ENCODE measurements at places on chromosomes 5 and 9.

- DNase-seq = no peak
Measured at GRCh38 chr5:135005076-135005475, 29.0 kb downstream of the PITX1 start.

DNA sequence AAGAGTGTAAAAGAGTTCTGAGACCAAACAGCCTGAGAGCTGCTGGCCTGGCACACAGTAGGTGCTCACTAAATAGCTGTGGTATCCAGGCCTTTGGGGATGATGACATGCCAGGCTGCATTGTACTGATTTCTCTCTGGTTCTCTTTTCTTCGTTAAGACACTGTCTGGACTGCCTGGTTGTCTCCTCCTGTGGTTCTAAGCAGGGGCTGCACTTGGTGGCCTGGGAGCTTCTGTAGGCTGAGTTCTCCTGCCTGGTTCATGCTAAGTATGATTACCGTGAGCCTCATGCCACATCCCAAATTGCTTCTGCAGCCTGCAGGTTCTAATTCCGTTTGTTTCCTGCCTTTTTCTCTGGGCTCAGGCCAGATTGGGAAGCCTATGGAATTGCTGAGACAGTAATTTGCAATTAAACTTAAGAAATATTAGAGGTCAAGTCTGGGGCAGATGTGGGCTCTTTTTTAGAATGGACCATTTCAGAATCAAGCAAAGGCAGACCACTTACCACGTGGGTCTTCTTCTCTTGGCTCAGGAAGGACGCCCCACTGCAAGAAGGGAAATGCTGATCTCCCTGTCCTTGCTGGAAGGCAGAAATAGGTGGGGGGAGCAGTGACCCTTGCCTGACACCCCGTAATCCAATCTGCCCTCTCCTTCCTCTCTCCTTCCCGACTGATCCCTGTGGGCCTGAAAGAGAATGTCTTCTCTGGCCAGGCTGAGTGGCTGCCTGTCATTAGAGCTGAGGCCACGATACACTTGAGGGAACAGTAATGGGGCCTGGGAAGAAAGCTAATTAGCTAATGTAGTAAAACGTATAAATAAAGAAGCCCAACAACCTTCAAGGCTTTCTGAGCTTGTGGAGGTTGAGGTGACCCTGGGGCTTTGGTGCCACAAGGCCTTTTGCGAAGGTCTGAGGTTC lies 21.9 kb upstream of the BOD1 start:
- no peak for DNase-seq

DNA sequence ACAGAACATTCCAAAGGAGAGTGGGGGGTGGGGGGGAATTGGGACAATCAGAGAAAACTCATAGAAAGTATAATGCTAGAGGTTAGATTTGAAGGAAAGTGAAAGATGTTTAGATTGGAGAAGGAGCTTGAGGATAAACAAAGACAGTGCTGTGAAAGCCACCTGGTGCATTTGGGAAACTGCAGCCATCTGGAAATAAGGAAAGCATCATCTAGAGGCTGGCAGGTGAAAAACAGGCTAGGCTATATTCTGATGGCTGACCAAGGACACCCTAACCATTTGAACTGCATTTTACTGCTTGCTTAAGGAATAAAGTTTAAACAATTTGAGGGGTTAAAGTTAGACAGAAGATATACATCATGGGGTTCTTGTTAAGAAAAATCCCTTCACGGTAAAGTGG lies 296.4 kb downstream of the CETN3 start:
- no peak for DNase-seq

DNA sequence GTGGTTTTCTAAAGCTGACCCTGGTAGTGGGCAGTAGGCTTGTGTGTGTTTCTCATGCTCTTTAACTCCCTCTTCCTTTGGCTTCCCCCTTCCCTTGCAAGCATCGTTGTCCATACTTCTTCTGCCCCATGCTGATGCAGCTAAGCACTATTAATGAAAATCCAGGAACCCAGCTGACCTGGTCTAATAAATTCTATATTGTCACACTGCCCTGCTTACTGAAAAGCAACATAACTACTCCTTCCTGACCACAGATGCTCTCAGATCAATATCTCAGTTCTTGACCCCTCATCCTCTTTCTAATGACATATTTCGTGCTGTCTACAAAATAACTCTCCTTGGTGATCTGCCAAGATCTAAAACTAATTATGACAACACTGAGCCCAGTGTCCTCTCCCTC lies 405.5 kb downstream of the EFNA5 start:
- no peak for DNase-seq

DNA sequence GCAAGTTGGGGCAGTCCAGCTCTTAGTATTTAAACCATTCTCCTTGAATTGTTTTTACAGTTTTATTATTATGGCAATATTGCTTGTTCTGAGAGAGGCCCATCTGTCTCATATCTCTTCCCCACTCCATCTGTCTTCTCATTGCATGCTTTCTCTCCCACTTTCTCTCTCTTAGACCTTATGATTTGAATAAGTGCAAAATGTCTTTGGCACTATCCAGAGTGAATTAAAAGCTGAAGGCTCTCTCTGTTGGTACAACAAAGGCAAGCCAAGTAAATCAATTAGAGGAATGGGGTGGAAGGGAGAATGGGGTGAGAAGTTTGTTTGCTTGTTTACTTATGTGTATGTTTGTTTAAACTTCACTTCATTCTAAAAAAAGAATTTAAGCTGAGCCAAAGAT lies 195.3 kb upstream of the RFX3 start:
- DNase-seq = no peak

DNA sequence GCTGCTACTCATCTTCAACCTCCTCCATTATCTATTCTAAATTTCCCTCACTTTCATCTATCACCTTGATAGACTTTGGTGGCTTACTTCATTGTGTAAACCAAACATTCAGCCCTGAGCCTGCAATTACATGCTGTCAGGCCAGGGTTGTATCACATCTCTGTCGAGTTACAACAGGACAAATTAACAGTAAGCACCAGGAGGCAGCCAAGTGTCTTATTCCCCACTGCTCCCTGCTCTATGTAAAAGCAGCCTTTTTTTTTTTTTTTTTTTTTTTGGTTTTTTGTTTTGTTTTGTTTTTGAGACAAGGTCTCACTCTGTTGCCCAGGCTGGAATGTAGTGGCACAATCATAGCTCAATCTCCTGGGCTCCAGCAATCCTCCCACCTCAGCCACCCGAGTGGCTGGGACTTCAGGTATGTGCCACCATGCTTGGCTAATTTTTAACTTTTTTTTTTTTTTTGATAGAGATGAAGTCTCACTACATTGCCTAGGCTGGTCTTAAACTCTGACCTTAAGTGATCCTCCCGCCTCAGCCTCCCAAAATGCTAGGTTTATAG lies 15.2 kb upstream of the ZCCHC9 start:
- no peak for DNase-seq

DNA sequence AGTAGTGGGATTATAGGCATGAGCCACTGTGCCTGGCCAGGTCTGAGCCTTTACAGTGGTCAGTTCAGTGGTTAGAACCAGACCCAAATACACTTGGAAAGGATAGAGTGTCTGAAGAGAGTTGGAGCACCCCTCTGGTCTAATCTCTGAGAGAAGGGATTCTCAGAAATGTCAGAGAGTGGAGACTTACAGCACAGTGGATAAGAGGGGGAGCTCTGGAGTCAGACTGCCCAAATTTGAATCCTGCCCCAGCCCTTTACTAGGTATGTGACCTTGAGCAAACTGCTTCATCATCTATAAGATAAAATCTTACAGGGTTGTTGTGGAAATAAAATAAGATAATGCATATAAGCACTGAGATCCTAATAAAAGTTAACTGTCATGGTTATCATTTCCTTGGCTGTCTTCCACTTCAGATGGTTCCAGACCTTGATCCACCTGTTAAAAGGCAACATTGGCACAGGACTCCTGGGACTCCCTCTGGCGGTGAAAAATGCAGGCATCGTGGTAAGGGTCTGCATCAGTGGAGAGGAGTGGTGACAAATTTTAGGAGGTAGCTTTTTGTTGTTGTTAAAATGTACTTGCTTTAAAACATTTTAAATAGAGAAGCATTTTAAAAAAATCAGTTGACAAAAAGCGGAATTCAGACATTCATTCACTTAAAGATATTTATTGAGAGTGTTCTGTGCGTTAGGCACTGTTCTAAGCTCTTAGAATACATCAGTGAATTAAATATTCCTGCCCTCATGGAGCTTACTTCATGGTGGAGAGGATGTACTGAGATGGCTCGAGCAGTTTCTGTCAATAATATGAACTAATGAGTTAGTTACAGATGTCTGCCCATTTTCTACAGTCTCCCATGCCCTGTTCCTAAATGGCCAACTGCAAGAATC lies 16.0 kb downstream of the SLC36A1 start:
- no peak for DNase-seq

DNA sequence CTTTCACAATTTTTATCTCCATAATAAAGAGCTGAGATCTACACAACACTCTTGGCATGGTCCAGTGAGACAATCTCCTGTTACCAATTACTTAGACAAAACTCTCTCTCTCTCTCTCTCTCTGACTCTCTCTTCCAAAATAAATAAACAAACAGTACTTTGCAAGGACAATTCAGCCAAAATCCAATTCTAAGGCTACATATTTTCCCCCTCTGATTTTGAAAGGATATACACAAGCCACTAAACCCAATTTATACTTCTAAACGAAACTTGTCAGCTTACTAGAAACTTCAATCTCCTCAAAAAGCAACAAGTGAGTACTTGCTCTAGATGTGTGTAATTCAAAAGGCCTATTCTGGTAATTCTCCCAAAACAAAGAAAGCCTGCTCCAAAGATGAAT lies 26.3 kb upstream of the TNPO1 start:
- no peak for DNase-seq

All from stimulated activated CD8-positive, alpha-beta memory T cell treated with anti-CD3 and anti-CD28 coated beads, Interleukin-4, amount 100 ng/mL, for 24 hours (primary cell).